ENCODE measurements at places on chromosomes 3 and 15.

GRCh38 chr3:156867920-156868319 is 41.8 kb downstream of the LEKR1 start:
- DNase-seq = no peak

- DNase-seq = no peak
These were observed 222.2 kb upstream of the TRIM42 start for GRCh38 chr3:140455521-140456214.

DNA sequence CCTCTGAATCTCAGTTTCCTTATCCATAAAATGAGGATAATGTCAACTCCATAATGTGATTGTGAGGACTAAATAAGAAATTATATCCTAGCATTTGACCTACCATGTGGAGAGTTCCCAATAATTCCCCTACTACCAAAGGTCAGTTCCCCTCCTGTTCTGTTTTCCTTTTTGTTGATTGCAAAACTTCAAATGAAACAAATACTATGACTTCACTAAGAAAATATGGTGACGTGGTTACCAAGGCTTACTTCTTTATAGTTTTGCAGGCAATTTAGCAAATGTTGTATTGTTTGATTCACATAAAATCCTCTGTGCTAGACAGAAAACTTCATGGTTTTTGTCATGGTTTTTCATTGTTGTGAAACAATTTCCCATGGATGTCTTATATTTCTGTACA is 153.8 kb upstream of the RORA start:
- DNase-seq = no peak

DNA sequence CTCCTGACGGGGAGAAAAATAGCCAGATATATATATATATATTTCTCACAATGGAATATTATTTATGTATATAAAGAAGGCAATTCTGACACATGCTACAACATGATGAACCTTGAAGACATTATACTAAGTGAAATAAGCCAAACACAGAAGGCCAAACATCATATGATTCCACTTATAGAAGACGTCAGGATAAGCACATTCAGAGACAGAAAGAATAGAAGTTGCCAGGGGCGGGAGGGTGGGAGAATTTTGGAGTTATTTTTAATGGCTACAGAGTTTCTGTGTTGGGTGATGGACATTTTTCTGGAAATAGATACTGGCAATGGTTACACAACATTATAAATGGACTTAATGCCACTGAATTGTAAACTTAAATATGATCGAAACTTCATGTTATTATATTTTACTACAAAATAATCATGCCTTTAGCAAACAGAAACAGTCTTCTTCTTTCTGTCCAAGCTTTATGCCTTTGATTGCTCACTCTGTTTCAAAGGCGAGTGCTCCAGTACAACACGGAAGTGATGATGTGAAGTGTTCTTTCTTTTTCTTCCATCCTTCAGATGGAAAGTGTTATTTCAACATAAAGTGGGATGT is 514.0 kb downstream of the OCA2 start:
- no peak for DNase-seq

- no peak for DNase-seq
These were observed 18.3 kb upstream of the EPHB3 start for GRCh38 chr3:184543256-184543655.

DNA sequence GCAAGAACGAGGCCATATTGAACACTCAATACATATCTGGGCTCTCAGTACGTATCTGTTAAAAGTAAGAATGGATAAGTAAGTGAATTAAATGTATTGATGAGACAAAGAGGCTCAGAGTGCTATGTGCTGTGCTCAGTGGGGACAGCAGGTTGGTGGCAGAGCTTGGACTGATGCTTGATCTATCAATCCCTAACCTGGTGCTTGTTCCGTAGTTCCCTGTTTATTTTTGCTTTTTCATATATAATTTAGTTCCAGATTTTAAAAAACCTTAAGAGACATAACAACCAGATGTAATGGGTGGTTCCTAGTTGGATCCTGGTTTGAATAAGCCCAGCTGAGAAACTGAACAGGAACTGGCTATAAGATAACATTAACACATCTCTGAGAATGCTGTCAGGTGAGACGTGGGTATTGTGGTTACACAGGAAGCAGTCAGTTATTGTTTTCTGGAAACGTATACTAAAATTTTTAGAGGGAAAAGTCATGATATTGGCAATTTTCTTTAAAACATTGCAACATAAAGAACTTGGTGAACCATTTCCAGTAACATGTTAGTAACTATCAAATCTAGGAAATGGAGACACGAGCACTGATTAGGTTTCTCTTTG is 120.5 kb downstream of the FOXB1 start:
- no peak for DNase-seq

DNA sequence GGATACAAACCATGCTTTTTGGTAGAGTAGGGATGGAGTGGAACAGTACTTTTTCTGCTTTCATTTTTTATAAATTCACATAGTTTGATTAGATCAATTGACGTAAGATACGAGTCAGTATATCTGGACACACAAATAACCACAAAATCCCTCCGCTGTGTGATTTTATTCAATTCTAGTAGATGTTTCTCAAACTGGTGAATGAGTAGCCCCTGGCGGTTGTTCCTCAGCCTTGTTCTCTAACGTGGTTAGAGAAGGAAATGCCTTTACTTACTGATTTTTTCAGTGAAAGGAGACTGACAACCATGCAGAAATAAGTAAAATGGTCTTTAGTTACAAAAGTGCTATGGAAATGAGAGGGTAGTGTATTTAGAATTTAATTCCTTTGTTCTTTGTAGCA is 161.0 kb downstream of the TCF12 start:
- DNase-seq = no peak

GRCh38 chr15:32888221-32888761 is 170.5 kb downstream of the GREM1 start:
- DNase-seq = no peak

- DNase-seq = no peak
These were observed 10.0 kb downstream of the MRPS25 start for GRCh38 chr3:15055019-15055557.

DNA sequence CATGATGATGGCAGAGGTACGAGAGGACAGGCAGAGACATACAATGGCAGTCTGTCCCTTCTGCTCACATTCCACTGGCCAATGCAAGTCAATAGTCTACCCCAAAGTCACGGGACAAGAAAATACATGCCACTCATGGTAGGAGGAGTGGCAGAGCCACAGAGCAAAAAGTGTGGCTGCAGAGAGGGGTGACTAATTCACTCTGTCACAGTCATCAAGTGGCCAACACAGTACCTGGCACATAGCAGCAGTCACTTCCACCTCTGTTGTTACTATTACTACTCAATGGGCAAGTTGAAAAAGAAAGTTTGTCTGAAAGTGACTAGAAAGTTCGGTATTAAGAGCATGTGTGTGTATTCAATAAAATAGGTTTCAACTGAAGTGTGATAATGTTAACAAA is 91.4 kb downstream of the SMAD3 start:
- DNase-seq = no peak

- no peak for DNase-seq
These were observed 59.2 kb downstream of the CACNA2D2 start for GRCh38 chr3:50444213-50444612.

- DNase-seq = no peak
These were observed 22.8 kb downstream of the STOML1 start for GRCh38 chr15:73969151-73969759.

- DNase-seq = no peak
These were observed 228.5 kb downstream of the ZBBX start for GRCh38 chr3:167151636-167152035.

- peak; percentile 57 for DNase-seq
These were observed at the start of gene EOGT for GRCh38 chr3:69013253-69014021. EOGT (minus strand) TSS chr3:69013684; CDS start chr3:69009846, 3,838 bp downstream.

DNA sequence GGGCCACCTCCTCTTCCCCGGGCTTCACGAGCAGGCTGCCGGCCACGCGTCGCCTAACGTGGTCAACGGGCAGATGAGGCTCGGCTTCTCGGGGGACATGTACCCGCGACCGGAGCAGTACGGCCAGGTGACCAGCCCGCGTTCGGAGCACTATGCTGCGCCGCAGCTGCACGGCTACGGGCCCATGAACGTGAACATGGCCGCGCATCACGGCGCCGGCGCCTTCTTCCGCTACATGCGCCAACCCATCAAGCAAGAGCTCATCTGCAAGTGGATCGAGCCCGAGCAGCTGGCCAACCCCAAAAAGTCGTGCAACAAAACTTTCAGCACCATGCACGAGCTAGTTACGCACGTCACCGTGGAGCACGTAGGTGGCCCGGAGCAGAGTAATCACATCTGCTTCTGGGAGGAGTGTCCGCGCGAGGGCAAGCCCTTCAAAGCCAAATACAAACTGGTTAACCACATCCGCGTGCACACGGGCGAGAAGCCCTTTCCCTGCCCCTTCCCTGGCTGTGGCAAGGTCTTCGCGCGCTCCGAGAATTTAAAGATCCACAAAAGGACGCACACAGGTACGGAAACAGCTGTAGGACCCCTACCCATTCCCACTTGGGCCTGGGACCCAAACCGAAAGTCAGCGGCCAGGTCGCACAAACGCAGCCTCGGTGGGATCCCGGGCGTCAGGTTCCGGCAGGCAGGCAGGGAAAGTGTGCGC is 1.5 kb downstream of the ZIC1 start:
- no peak for DNase-seq

- no peak for DNase-seq
These were observed 396.4 kb upstream of the TPRG1 start for GRCh38 chr3:188775412-188775811.

DNA sequence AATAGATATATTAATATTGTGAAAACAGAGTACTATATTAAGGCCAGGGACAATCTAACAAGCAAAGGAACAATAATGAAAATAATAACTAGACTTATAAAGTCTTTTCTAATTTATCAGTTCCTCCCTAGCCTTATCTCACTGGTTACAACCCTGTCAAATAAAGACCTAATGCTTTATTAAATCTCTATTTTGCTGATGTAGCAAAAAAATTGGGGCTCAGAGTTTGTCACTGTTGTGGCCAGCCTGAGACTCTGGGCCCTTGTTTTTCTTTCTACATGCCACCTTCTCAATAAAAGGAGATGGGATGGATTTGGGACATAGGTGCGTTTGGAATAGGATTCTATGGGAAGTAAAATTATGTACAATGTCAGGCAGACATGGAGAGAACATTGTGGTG is 937.0 kb downstream of the IGSF11 start:
- no peak for DNase-seq

- no peak for DNase-seq
These were observed 125.0 kb downstream of the ASB7 start for GRCh38 chr15:100727291-100727851.

DNA sequence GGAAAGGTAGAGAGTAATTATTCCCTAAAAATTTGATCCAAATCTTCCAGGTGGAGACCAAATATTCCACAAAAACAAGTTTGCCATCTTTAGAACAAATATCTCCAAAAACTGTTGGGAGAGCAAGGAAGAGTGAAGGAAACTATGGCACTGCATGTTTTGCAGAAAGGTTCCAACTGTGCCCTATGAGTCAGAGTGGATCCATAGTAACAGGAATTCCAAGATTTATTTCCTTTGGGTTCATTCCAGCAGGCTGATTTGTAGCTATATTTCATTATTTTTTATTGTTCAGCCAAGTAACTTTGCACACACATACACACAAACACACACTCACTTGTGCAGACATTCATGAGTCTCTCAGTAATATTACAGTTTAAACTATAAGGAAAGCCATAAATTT is 459.7 kb upstream of the EPHA6 start:
- no peak for DNase-seq

- no peak for DNase-seq
These were observed 171.3 kb upstream of the GADL1 start for GRCh38 chr3:31065765-31066164.

DNA sequence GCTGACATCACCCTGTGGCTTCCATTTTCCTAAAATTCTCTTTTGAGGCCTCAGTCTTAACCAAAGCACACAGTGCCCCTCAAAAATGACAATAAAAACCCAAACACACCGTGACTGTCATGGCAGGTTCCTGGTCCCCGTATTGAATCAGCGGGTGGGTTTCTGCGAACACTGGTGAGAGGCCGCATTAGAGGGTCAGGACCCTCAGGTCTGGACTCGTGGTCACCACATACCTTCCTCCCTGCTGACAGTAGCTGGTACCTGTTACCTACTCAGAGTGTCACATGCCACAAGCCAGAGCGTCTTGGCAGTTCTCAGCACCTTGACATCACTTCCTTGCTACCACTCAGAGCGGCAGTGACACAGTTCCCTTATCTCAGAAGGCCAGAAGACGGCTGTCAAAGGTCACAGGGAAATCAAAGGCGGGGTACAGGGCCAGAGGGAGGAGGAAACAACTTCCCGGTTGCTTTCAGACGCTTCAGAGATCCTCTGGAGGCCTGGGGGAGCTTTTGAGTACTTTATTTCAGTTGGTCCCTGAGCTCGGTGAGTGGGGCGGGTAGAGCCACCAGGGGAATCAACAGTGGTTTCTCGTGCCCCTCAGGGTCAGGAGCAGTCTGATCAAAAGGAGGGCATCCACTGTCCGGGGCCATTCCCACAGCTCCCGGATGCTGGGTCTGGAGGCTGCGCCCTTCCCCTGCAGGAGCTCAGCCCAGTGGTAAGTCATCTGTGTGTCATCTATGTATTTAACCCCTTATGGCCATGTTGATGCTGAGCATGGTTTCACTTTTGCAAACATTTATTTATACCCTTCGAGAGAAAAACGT is at the start of the genes CCR5AS and CCRL2:
CCR5AS (minus strand) TSS at position 279 of the 824 bp plus-strand sequence.
CCRL2 (plus strand) TSS at position 472 of the 824 bp plus-strand sequence. CDS start 821 bp downstream, outside the sequence.
- DNase-seq = no peak

GRCh38 chr3:129672412-129672811 is 65.9 kb upstream of the PLXND1 start:
- DNase-seq = no peak

DNA sequence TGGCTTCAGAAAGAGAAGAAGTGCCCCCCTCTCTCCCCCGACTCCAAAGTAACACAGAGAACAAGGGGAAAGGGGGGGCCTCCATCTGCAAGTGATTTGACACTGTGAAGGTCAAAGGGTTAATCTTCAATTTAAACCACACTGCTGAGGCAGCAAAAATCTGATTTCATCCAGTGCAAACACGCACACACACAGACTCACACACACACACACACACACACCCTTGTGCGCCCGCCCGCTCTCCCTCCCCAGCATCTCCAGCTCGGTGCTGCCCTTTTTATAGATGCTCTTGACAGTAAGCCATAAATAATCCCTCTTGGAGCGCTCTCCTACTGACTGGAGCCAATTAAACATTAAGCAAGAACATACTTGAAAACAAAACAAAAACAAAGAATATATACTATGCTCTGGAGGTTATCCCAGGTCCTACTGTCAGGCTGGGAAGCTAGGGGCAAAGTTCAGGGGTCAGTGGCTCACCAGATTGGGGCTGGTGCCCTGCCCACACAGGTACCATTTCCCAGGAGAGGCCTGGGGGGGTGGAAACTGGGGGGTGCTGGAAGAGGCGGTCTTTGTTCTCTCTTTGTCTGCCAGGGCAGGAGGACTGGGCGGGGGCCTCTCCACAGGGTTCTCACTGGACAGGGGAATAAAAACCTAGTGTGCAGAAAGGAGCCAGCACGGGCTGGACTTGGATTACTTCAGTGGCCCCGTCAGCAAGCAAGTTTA is 16.3 kb downstream of the BMF start:
- peak; percentile 49 for DNase-seq

DNA sequence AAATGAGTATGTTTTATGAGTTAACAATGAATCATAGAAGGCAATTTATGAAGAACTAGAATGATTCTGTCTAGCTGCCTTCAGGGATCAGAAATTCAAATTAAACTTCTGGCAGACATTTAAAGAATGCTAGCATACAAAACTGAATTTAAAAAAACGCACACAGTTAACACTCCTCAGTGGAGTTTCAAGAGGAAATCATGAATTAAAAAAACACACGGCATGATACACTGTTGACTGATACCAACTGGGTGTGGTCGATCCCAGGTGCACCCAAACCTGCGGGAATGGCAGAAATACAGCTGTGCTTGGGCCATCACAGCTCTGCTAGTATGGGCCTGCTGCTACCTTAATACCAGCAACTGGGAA is 526.0 kb downstream of the FOXP1 start:
- no peak for DNase-seq

GRCh38 chr3:41209646-41210045 is 10.3 kb downstream of the CTNNB1 start:
- no peak for DNase-seq
